ENCODE measurements at places on chromosomes 6 and 20.

- DNase-seq, result no peak
These were observed 627 bp downstream of the RPS18 start for GRCh38 chr6:33272275-33273128.

DNA sequence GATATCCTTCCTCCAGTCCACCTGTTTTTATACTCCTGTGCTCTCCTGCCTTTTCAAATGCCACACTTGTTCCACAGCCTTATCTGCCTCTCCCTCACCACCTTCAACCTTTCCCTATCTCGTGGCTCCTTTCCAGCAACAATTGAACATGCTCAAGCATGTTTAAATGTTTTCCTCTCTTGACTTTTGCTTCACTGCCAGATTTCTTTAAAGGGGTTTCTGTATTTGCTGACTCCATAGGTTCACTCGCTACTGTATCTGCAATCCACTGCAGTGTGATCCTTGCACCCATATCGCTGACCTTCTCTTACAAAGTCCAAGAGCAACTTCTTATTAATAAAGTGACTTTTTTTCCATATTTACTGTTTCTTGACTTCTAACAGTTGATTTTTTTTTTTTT, 11.2 kb upstream of the GMNN start:
- no peak for DNase-seq

DNA sequence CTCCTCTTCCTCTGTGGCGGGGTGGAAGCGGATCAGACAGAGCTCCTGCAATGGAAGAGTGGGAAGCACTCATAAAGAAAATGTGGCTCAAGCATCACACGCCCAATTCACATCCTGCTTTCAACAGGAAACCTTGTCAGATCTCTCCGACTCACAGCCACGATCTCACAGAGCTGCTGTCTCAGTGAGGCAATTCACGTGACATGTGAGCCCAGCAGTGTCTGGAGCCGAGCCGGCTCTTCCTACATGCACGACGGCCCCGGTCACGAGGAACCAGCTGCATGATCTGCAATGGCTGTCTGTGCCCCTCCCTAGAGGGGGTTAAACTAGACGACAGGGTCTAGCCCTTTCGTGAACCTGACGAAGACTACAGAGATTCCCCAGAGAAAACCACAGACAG, 29.5 kb upstream of the TCFL5 start:
- no peak for DNase-seq

- peak; percentile 25 for DNase-seq
These were observed 22.6 kb upstream of the HLA-DQB2 start for GRCh38 chr6:32785781-32786533.

GRCh38 chr20:31746068-31746878, 7.2 kb downstream of the TPX2 start:
- no peak for DNase-seq

DNA sequence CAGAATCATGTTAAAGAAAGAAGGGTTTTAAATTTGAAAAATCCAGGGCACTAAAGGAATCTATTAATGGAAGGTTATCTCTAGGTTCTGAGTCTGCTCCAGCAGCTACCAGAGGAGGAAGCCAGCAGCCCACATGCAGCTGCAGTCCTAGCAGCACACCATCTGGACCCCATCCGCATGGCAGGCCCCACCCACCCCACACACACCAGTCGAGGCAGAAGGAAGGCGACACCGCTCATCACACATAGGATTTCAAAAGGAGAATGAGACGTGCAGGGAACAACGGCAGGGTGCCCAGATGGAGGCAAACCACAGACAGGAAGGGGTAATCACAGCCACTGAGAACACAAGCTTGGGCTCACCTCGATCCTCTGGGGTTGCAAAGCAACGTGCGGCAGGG, 78.9 kb downstream of the GINS1 start:
- no peak for DNase-seq

DNA sequence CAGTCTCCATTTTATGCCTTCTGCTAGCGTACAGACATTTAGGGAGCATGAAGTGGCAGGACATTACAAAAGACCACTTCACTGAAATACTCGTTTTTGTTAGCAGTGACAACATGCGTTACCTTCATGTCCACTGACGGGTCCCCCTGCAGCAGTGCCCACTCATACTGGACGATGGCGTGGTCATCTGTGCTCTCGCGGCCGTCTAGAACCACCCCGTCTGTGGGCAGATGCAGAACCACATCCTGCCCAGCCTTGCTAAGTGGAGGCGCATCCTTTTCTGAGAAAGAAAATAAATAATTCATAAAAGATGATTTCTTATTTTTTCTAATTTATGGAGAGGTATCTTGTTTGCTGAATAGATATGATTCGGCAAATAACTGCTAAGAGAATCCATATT, 11.3 kb downstream of the LRP11 start:
- DNase-seq, result no peak

GRCh38 chr6:90425161-90425641, 128.6 kb upstream of the BACH2 start:
- no peak for DNase-seq

GRCh38 chr20:6169251-6169650, 46.4 kb upstream of the FERMT1 start:
- no peak for DNase-seq

DNA sequence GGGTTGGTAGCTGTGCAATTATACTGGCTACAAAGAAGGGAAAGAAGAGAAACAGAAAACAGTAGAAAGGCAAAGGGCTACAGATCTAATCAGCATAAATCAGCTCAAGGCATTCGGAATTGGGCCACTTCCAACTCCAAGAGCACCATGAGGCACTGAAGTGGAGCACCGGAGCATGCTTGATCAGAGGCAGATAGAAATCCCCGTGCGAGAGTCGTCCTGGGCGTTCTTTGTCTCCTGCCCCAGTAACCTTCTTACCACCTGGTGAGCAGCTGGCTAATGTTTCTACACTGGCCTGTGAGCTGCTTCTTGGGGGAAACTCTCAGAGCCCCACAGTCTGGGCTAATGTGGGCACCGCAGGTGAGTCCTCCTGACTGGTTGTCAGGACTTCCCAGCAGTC, 16.7 kb downstream of the NEDD9 start:
- no peak for DNase-seq

- DNase-seq, result no peak
These were observed 263.4 kb downstream of the NKAIN2 start for GRCh38 chr6:124066946-124067552.
